PC-3 (cell line): ENCODE measurements at places on chromosomes 7 and 10. TPM values are rescaled to one million over a fixed set of nuclear protein-coding genes. Genes with fewer than 3 reads are reported as not detected.
A peak's percentile ranks its signal among the peaks of the same experiment; 100 is the strongest.

- DNase-seq, result peak; percentile 92
Measured at GRCh38 chr7:13778967-13779366, 210.5 kb downstream of the ETV1 start.

DNA sequence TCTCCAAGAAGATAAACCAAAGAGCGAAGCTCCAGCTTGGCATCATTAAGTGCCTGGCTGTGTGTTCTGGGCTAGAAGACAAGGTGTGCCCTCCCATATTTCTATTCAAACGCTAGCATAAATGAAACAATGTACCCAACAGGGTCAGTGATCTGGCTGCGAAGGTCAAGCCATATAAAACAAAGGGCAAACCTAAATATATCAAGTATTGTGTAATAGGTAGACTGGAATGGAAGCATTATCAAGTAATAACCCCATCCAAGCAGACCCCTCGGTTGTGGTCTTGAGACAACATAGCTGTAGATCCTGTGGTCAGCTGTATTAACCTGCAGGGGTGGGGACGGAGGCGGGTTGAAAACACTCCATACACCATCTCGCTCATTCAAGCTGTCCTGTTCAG is 31.6 kb upstream of the TNKS2 start:
- no peak for DNase-seq

GRCh38 chr10:8393531-8393930 is 339.0 kb downstream of the GATA3 start:
- DNase-seq, result peak; percentile 27

- DNase-seq, result no peak
Measured at GRCh38 chr7:117086788-117087187, 133.5 kb downstream of the ST7 start.

DNA sequence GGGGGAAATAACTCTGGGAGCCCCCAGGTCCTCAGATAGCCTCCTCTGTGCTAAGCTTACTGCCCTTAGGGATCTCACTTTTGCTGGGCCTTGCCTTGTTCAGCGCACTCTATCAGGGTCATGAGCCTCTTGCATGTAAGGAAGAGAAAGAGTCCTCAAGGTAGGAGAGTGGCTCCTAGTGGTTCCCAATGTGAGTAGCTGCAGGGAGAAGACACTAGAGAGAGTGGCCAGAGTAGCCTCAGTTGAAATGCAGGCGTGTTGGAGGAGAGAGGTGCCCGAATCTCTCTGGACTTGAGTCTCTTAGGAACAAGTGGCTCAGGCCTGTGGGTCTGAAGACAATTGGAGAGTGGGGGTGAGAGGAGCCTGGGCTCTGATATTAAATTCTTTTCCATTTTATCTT is 94.3 kb upstream of the SORCS3 start:
- no peak for DNase-seq

DNA sequence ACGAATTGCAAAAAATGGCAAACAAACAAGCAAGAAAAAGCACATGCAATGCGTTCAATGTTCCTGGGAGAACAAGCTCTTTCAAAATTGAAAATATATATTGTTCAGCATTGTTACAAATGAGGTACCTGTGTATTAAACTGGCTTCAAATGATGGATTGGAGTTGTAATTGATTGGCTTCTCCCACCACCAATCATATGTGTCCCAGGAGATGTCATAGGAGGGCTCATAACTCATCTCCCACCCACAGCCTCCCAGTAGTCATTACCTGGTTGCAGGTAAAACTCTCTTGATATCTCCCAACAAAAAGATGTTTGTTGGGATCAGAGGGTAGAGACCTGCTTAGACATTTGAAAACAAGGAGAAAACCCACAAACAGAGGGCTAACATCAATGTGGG is 302.9 kb downstream of the BAMBI start:
- DNase-seq, result no peak

DNA sequence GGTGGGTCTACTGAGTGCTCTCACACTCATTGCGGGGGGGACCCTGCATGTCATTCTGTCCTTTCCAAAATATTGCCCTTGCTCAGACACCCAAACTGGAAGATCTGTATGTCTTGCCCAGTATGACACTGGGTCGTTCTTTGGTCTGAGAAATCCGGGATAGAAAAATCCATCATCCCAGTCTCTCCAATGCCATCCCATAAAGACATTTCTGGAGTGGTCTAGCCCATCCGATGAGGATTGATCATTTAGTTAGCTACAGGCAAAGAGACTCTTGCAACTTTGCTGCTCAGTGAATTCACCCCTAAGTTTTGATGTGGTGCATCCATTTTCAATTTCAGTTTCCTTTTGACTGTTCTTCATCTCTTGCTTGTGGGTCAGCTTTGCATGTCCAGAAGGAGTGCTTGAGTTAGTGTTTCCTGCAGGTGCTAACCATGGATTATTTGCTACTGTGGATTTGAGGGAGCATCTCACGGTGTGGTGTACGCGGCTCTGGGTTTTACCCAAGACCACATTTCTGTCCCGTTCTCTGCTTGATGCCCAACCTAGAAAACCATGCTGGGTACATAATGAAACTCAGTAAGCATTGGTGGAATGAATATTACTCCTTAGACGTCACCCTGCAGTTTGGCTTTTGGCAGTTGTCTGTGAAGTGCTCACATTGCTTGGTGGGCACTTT is 247.0 kb upstream of the MKI67 start:
- DNase-seq, result no peak

PTF1A gene
- not detected in 2 replicates for total RNA-seq

APBB1IP gene
- not detected in 2 replicates for total RNA-seq

RPEL1 gene
- total RNA-seq, result not detected in 2 replicates

SCRN1 gene
- total RNA-seq, result 33.9 and 37.9 TPM in 2 replicates
